ENCODE measurements at places on chromosomes 2 and 18.

- DNase-seq, result no peak
Observed at GRCh38 chr2:110804915-110805314, 72.5 kb downstream of the ACOXL start.

- DNase-seq, result peak; percentile 57
Observed at GRCh38 chr18:48030616-48031480, 100.4 kb upstream of the SMAD2 start.

DNA sequence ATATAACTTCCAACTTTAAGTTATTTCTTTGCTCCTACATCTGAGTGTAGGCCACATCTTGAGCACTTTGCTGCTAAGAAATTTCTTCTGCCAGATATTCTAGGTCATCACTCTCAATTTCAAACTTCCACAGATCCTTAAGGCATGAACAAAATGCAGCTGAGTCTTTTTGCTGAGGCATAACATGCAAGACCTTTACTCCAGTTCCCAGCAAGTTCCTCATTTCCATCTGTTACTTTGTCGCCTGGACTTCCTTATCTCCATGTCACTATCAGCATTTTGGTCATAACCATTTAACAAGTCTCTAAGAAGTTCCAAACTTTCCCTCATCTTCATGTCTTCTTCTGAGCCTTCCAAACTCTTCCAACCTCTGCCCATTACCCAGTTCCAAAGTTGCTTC, 1077.3 kb upstream of the TMEFF2 start:
- no peak for DNase-seq

GRCh38 chr18:41873730-41874129, 81.3 kb upstream of the PIK3C3 start:
- no peak for DNase-seq

DNA sequence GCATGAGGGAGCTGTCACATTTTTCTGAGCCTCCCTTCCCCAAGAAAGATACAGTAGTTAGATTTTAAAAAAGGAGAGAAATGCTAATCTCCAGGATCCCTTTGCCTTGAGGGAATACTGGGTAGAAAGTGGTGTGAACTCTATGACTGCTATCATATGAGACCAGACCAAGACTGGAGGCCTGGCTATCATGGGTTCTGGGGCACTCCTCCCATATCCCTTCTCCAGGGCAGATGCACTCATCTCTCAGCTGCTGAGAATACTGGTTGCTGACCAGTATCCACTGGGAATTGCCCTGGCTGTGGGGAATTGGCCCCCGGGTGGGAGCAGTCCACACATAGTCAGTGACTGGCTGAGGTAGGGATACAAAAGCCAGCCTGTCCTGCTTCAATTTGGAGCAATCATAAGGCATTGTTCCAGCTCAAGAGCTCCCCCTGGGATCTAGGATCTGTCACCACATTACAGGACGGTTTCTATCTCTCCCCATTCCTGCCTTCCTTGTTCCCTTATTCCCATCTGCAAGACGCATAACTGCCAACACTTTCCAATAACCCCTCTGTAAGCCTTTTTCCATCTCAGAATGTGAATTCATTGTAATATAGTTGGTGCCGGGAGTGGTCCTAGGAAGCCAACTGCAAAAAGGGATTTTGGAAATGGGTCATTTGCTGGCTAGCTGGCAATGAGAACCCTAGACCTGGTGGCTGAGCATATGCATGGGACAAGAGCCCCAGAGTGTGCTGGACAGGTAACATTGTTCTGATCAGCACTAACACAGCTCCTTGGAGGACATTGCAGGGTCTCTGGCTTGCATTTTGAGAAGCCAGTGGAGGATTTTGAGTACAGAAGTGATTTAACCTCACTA, 35.4 kb upstream of the REEP1 start:
- DNase-seq, result peak; percentile 51

- DNase-seq, result no peak
Observed at GRCh38 chr2:119574108-119574815, 30.0 kb downstream of the CFAP221 start.

- DNase-seq, result no peak
Observed at GRCh38 chr2:102522890-102523289, 49.9 kb downstream of the SLC9A4 start.

- DNase-seq, result no peak
Observed at GRCh38 chr2:81523344-81523743, 1218.8 kb upstream of the LRRTM1 start.

DNA sequence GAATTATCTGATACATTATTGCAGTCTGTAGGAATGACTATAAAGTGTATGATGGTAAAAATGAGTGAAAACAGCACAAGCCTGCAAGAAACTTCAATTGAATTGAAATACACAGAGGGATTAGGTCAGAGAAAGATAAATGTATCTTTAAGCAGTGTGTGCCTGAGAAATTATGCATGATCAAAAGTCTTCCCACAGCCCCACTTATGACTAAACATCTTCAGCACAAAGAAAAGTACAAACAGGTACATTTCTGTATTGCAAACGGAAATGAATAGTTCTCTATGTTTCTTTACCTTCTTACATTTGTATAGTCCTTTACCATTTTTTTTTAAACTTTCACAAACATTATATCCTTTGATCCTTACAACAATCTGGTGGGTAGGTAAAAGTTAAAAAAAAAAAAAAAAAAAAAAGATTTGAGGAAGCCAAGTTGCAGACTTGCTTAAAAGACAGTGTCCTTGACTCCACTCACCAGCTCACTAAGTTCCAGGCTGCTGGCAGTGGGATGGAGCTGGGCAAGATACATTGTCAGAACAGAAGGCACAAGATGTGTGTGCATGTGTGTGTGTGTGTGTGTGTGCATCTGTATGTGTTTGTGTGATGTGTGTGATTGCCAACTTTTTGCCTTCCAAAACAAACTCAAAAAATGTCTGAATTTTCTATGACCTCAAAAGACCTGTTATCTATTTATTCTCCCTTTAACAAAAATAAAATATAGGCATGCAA, 423.7 kb upstream of the ACVR2A start:
- no peak for DNase-seq

- no peak for DNase-seq
Observed at GRCh38 chr2:28580078-28580477, 84.2 kb downstream of the PLB1 start.

DNA sequence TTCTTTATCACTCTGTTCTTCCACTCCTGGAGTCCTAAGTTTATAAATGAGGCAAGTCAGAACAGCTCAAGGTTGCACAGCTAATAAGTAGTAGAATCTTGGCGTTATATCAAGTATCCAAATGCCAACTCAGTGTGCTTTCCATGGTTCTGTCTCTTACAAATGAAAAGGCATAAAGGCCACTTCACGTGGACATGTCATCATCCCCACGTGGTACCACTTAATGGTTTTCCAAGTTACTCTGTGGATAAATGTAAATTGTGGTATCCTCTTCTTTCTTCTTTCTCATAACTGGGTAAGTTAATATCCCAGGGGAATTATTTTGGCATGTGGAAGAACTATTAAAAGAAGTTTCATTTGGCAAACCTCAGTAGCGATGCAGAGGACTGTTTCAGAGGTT, 131.5 kb upstream of the L3MBTL4 start:
- no peak for DNase-seq

DNA sequence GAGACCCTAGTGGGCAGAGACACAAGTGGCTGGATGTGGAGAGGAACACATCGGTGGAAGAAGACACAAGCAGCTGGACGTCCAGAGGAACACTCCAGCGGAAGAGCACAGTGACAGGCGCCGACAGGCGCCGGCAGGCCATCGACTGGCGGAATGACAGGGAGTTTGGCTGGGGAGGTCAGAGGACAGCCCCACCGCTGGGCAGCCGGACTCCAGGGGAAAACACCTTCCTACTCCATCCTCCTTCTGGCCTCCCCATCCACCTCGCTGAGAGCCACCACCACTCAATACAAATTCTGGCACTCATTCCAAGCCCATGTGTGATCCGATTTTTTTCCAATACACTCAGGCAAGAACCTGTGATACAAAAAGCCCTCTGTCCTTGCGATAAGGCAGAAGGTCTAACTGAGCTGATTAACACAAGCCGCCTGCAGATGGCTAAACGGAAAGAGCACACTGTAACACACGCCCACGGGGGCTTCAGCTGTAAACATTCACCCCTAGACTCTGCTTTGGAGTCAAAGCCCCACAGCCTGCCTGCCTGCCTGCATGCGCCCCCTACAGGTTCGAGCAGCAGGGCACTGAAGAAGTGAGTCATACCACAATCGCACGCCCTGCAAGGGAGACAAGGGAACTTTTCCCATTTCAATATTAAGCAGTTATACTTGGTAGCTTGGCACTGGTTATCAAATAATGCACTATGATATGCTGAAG, 50.2 kb upstream of the LRP1B start:
- peak; percentile 51 for DNase-seq

DNA sequence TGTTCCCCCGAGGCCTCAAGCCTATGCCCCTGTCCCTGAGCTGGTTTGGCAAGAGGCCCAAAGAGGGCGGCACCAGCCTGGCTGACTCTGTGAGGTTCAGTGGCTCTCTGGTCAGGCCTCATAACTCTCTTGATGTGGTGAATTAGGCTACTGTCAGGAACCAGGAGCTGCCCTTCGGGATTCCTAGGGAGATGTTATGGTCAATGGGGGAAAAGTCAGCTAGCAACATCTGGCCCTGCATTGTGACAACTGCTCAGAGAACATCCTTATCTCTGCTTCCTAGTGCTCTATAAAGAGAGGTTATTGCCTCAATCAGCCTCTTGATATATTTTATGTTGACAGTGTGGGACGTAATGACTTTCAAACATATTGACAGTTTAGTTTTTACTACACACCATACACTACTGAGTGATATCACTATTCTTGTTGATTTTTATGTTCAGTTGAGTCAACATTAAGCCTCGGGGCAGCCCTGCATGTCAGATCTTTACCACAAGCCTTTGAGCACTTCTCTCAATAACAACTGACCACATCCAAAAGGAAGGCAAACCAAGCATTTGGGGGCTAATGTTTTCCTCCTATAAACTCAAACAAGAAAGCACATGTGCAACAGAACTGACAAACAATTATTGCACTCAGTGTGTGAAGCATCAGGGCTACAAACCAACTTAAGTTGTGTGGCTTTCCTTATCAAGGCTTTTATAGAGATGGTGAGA, 448.3 kb upstream of the SLC14A2 start:
- DNase-seq, result no peak

- no peak for DNase-seq
Observed at GRCh38 chr2:232398293-232399034, 8.2 kb upstream of the ALPG start.

DNA sequence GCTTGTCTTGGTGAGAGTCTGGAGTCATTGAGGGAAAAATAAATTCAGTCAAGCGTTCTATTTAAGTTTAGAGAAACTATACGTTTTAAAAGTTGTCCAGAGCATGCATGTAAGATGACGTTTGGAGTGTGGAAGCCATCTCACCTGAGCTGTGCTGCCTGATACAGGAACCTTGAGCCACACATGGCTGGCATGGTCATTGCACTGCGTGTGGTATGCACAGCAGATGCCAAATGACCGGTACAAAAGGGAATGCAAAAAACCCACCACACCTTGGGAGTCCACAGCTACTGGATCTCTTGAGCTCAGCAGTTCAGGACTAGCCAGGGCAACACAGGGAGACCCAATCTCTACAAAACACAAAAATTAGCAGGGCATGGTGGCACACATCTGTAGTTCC, 4.3 kb downstream of the MZT2B start:
- DNase-seq, result no peak

DNA sequence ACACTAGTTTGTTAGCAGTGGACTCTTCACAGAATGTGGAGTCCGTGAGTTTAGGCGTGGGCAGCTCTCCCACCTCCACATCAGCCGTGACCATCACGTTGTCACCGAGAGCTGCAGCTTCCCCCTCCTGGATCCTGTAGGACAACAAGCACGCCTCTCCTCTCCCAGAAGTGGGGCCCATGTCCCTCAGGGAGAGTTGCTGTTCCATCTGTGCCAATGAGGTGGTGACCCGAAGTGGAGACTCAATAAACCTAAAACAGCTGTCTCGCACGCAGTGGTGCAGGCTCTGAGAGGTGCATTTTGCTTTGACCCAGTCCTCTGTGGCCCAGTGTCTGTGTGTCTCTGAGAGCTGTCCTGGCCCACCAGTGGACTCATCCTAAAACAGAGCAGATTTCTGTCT, 456.5 kb upstream of the SOX11 start:
- DNase-seq, result no peak

GRCh38 chr18:51107082-51107481, 77.1 kb downstream of the SMAD4 start:
- DNase-seq, result no peak

GRCh38 chr2:241563981-241564595, 5.5 kb downstream of the BOK start:
- peak; percentile 83 for DNase-seq

- no peak for DNase-seq
Observed at GRCh38 chr2:175966839-175967238, 35.2 kb downstream of the LNPK start.

DNA sequence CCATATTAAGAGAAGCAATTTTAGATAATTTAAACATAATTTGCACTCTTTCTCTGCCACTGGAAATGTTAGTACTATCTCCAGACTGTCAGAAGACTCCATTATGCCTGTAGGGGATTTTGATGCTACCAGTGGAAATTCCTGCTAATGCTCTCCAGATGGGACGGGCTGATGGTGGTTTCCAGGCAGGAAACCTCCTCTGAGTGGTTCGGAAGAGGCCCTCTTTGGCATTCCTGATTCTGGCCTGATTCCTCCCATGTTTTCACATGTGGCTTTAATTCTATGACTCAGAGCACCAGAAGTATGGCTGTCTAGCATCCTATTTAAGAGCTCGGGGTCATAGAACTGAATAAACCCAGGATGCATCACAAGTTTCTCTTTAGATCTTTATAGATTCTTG, 70.9 kb upstream of the ST6GAL2 start:
- peak; percentile 61 for DNase-seq

DNA sequence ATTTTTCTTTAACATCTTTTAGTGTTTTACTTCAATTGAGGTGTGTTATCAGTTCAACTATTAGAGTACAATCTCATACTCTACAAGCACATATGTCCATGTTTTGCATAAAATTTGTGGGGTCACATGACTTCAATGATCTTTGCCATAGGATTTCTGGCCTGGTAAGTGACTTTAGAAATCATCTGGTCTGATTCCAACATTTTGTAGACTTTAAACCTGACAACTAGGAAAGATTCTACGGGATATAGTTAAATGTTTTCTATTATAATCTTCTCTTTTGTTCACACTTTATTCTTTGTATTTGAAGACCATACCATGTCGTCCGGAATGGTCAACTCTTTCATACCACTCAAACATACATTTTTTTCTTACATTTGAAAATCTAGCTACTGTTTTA, 62.0 kb upstream of the NEUROD1 start:
- no peak for DNase-seq

DNA sequence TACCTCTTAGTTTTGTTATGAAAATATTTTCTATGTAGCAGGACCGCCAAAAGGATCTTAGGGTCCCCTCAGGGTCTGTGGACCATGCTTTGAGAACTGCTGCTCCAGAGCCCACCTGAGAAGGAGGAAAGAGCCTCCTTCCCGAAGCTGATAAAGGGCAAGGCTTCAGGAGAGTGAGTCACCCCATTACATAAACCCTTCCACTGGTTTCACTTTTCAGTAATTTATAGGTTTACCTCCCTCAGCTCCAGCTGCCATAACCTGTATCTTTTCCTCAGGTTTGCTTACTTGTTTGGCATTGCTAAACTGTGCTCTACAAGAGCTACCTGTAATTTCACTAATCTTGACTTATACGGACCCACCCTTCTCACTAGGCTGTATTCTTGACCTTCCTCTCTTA, 6.6 kb downstream of the TTLL4 start:
- no peak for DNase-seq
